ENCODE measurements at places on chromosomes 16 and 17.

- peak; percentile 56 for DNase-seq
Measured at GRCh38 chr17:48429156-48429555, 858 bp downstream of the SKAP1 start.

- DNase-seq: no peak
Measured at GRCh38 chr17:47873200-47874090, 22.5 kb upstream of the SP6 start.

DNA sequence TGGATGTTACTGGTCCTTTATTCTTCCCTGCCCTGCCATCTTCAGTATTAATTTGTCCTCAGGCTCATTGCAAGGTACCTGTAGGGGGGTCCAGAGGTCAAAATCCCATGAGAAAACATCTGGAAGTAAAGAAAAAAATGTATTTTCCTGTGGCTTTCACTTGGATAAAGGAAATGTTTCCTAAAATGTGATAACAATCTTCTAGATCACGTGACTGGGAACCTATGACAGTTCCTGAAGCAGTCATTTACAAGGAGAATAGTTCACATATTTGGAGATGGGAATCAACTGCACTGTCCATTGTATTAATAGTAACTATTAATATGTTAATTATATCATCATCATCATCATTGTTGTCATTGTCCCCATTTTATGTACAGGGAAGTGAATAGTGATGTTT is 915.1 kb upstream of the EEF2KMT start:
- no peak for DNase-seq

- no peak for DNase-seq
Measured at GRCh38 chr17:5883775-5884665, 186.2 kb upstream of the WSCD1 start.

DNA sequence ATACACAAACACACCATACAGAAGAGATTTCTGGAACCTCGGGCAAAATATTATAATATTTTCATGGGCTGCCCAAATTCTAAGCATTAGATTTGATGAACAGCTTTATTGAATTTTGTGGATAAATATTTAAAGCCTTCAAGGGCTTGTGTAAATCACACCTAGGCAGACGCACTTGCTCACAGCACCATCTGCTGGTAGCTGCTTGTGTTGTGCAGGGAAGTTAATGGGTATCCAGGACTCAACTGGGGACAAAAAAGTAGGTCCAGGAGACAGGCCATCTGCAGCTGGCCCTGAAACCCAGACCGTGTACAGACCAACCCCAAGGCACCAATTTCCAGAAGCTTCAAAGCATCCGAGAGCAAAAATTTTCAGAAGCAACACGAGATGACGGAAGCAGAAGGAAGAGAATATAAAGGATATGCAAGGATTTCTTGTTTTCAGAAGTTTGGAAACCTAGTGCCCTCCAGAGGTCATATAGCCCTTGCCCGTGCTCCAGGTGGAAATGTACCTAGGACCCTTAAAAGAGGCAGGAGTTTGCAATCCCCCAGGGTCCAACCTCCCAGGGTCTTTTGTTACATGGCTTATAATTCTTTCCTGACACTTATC is 140.0 kb downstream of the CHD9NB start:
- peak; percentile 12 for DNase-seq

- DNase-seq: peak; percentile 55
Measured at GRCh38 chr16:68756239-68756915, 19.3 kb downstream of the CDH1 start.

GRCh38 chr17:48219617-48220016 is 112.1 kb downstream of the SNX11 start:
- no peak for DNase-seq

GRCh38 chr16:50263060-50263909 is 3.1 kb upstream of the ADCY7 start:
- no peak for DNase-seq

DNA sequence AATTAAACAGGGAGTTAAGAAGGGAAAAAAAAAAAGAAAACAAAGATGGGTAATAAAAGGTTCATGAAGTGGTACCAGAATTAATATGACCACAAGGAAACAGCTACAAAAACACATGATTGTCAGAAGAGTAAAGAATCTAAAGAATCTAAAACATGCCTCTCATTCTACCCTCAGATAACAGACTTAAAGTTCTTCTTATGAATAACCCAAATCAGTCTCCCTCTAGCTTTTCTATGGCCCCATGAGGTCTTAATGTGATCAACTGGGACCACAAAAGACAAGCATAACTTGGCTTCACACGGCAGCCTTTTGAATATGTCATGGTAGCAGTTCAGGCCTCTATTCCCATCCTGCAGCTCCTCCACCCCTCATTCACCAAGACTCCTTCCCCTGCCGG is 6.9 kb downstream of the MYH10 start:
- no peak for DNase-seq

GRCh38 chr16:22075043-22075757 is 17.1 kb upstream of the VWA3A start:
- DNase-seq: no peak

GRCh38 chr16:21986692-21987246 is 14.1 kb downstream of the PDZD9 start:
- DNase-seq: no peak

DNA sequence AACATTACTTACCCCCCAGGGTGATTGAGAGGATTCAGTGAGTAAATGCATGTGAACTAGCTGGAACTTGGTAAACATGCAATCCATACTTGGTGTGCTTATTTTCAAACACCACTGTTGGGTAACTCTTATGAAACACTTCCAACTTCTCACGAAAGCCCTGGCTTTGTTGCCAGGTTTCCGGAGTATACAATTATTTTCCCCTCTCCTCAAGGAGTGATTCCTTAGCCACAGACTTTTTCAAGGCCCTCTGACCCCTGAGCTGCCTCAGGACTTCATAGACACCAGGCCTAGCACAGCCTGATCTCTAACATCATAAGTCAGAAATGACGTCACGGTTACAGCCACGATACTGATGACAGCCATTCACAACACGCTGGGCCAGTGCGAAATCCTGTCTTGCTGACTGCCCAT is 27.6 kb downstream of the HSD17B2 start:
- no peak for DNase-seq

GRCh38 chr16:48914070-48914469 is 304.1 kb upstream of the N4BP1 start:
- no peak for DNase-seq

GRCh38 chr17:41972571-41973407 is 6.2 kb downstream of the CNP start:
- no peak for DNase-seq

DNA sequence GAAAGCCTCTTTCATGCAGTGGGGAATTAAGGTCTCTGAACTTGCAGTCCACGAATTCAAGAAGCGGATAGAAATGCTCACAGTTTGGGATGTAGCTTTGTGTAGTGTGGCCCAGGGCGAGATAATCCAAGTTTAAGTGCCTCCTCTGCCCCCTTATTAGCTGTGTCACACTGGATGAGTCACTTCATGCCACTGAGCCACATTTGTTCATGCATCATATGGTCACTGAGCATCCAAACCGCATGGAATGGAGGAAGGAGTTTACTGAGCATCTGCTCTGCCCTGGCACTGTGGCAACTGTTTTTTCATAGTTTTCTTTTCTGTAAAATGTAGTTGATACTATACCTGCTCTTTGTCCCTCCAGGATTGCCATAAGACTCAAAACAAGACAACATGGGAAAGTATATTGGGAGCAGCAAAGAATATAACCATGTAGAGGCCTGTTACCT is 15.1 kb upstream of the DHX8 start:
- no peak for DNase-seq

DNA sequence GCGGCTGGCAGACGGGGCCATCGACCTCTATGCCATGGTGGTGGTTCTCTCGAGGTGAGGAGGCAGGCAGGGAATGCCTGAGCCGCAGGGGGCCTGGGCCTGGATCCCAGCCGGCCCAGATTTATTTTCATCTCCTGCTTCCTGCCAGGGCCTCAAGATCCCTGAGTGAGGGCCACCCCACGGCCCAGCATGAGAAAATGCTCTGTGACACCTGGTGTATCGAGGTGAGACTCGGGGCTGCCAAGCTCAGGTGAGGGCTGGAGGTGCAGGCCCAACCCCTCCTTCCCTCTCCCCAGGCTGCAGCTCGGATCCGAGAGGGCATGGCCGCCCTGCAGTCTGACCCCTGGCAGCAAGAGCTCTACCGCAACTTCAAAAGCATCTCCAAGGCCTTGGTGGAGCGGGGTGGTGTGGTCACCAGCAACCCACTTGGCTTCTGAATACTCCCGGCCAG is 4.9 kb downstream of the ACADVL start:
- DNase-seq: no peak

DNA sequence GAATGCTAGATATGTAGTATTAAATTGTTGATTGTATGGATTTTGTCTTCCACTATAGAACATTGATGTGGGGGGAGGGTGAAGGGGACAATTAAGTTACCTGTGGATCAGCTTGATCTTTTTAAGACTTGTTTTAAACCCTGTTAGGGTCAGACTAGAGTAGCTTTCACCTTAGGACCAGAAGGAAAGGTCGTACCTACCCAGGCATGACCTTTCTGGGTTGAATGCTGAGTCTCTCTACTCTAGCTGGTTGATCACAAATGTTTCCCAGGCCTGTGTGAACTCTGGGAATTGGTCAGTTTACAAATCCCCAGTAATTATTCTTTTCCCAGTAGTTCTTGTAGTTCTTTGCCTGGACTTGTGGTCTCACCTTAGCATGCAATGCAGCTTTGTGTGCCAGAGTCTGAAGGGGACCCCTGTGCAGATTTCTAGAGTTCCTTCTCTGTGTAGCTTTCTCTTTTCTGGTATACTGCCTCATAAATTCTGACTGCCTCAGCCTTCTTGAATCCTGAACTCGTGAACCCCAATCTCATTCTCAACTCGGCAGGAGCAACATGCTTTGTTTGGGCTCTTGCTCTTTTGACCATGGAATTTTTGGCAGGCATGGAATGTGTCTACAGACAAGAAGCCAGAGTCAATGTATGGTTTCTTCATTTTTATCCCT is 54.1 kb downstream of the VMP1 start:
- DNase-seq: no peak

- no peak for DNase-seq
Measured at GRCh38 chr17:55177159-55177854, 87.5 kb upstream of the HLF start.

- DNase-seq: peak; percentile 11
Measured at GRCh38 chr17:2250140-2251095, 53.2 kb downstream of the SMG6 start.

GRCh38 chr16:56102183-56102686 is 89.1 kb upstream of the GNAO1 start:
- DNase-seq: no peak

DNA sequence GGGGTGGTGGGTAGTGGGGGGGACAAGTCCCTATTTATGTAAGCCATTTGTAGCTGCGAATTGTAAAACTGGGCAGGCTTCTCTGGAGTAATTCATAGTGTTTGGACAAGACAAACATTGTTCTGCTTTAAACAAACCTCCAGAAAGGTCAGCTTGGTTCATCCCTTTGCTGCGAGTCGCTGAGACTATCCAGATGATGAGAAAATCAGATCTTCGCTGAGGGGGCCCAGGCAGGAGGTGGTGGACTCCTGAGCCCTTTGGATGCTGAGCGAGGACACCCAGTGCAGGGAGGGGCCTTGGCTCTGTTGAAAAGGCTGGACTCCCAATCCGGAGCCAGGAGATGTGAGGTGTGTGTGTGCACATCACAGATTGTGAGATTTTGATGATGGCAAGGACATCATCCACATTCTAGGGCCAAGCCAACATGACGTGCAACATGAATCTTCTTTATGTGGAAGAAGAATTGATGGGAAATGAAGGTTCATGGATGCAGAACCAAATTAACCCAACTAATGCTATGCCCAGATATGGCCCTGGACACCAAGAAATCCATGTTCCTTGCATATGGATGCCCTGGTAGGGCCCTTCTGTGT is 15.0 kb upstream of the NTN1 start:
- DNase-seq: no peak

- DNase-seq: no peak
Measured at GRCh38 chr16:21197112-21197511, 14.3 kb downstream of the ZP2 start.

GRCh38 chr17:63173450-63173849 is 207.4 kb downstream of the TANC2 start:
- DNase-seq: no peak

DNA sequence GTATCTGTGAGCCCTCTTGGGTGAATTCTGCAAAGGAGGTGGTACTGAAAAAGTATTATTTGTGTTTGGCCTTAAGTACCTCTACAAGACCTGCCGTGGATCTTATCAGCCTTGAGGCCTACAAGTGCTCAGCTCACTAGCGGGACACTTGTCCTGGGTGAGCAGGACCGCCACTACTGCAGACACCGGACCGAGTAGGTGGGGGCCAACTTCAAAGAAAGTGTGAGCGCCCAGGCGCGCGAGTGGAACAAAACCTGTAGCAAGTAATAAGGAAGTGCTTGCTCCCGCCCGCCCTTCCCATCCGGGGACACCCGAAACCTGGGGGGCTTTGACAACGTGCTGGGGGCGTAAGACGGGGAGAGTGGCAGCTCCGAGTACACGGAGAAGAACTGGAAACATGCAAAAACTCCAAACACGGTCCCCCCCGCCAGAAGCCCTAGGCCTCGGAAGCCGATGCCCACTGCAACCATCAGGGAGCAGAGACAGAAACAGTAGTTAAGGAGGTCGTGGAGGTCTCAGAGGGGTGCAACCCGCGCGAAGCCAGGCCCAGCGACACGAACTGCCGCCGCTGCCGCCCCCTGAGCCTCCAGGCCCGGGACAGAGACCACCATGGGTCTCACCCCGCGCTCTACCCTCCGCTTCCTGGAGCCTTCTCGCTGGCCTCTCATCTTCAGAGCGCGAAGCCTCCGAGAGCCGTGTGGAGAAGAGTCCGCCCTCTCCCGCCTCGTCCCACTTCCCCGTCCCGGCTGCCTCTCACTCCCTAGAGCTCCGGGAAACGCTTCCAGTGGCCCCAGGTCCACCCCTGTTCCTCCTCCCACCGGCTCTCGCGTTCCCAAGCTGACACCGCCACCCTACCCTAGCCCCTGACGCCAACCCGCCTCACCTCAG is 537 bp downstream of the CNOT1 start:
- DNase-seq: peak; percentile 47

DNA sequence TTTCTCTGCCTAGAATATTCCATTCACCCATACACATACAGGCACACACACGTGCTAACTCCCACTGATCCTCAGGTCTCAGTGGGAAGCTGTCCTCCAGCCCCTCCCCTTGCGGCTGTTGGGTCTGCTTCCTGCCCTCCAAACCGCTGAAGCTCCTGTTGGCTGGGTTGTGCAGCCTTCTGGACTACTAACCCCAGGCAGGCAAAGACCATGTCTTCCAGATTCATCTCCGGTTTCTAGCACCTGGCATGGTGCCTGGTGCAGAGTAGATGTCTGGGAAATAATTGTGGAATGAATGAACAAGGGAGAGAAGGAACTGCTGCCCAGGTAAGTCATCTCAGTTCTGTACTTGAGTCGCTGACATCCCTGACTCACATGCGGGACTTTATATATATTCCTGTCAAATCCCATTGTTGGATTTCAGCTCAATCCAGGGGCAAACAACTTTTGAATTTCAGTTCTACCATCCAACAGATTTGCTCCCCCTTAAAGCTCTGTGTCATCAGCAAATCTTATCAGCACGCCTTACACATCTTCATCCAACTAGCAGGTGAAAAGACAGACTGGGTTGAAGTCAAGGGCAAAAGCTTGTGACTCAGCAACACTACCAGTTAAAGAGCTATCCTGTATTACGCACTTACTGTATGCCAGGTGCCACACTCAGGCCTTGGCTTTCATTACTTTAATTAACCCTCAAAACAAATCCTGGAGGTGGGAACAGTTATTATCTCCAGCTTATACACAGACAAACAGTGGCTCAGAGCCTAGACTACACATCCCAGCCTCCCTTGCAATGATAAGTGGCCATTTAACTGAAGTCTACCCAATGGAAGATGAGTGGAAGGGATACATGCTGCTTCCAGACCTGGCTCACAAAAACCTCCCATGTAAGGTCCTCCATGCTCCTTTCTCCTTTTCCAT is 51.1 kb downstream of the SRCIN1 start:
- no peak for DNase-seq

- DNase-seq: no peak
Measured at GRCh38 chr16:89300311-89300975, 82.9 kb downstream of the ZNF778 start.
